ENCODE measurements at places on chromosomes 7 and 10.

DNA sequence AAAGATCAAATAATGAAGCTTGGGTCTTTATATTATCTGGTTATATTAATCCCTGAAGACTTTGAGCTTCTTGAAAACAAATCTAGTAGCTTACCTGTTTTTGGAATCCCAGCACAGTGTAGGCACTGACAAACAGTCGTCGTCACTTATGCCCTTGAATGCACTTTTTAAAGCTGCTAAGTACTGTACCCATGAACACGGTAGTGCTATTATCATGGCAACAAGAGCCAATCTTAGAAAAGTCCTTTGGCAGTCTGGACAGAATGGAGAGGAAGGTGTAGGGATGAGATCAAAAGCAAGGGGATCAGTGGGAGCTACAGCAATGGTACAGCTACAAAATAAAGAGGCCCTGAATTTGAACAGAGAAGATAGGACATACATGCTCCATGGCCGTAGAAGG lies 9.4 kb downstream of the SLC25A13 start:
- no peak for DNase-seq

DNA sequence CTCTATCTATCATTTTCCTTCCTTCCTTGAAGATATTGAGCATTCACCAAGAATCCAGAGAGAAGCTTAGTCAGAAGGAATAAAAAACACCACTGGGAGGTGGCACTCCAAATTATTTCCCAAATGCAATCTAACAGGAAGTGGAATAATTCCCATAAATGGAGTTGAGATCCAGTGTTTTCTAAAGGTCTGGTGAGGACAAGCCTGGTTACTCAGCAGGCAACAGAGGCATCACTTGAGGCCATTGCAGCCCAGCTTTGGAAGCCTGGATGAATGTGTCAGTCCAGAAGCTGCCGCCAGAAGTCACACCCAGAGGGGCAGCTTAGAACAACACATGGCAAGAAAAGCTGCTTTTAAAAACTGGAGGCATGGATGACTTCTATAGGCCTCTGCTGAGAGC lies 288.9 kb upstream of the KLF6 start:
- DNase-seq: no peak

- no peak for DNase-seq
These were observed 22.1 kb upstream of the GLCCI1 start for GRCh38 chr7:7946486-7946885.

DNA sequence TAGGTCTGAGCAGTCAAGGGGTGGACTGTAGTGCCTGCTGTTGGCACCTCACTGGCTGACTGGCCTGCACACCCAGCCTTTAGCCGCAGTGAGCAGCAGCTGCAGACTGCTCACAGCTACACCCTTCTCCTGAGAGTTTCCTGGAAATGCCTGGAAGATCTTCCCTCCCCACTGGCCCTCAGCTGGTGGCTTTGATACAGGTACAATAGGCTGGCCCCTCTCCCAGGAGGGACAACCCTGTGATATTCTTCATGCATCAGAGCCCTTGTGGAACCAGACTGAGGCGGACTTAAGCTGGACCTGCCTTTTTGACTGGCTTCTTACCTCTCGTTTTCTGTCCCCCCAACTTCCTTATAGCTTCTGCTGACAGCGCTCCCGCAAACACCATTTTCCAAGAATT lies 6.4 kb downstream of the GCK start:
- DNase-seq: no peak

DNA sequence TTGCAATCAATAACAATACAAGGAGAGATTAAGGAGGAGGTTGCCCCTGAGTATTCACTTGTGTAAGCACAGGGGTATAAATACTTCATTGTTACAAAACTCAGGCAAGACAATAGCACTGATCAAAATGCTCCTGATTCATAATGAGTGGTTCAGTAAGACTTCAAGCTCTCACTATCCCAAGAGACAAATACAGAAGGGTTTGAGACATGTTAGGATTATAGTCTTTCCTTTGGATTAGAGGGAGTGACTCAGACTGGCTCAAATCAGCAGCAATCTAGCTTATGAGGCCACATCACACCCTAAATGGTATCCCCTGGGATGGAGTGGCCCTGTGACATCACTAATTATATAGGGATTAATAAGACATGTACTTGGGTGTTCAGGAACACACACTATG lies 167.2 kb upstream of the HGF start:
- no peak for DNase-seq

GRCh38 chr10:45447416-45447815 lies 73.4 kb downstream of the ALOX5 start:
- DNase-seq: no peak

- no peak for DNase-seq
These were observed 35.9 kb upstream of the ASAH2 start for GRCh38 chr10:50286996-50287803.

DNA sequence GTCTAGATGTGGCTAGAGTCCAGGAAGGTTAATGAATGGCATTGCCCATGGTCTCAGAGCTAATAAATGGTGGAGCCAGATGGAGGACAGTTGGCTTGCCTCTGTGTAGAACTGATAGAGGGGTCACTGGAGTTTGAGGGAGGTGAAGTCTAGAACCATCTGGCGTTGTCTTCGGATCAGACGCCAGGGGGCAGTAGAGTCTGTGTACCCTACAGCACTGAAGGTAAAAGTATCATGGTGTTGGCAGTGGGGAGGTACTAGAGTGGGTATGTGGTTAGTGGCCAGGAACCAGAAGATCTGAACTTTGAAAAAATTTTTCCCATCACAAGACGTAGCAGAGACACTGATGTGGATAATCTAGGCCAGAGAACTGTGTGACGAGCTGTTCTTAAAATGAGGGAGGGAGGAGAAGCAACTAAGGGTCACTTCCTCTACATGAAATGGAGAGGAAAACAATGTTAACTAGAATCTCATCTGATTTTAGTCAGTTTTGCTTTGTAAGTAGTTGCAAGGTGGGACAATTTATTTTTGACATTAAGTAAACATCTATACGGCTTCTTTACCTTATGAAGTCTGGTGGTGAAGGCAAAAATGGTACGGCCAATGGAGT lies 227.9 kb upstream of the PRSS58 start:
- no peak for DNase-seq

- DNase-seq: no peak
These were observed 273.7 kb upstream of the KLF14 start for GRCh38 chr7:131007439-131008330.

- no peak for DNase-seq
These were observed 107.0 kb downstream of the ELFN1 start for GRCh38 chr7:1777122-1777521.

DNA sequence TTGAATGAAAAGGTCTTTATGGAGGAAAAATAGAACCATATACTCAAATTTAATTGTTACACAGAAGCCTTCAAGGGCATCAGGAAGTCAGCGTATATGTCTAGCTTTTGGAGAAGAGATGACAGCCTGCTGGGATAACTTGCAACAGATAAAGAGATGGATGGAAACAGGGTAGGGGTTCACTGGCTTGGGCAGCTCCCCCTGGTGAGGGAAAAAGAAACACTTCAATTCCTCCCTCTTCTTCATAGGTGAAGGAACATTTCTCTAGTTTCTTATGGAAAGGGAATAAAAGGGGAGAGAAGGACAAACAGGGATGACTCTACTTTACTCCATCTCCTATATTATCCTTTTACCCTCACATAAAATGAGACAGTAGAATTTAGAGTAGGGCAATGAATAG lies 635.7 kb downstream of the PHTF2 start:
- DNase-seq: no peak

DNA sequence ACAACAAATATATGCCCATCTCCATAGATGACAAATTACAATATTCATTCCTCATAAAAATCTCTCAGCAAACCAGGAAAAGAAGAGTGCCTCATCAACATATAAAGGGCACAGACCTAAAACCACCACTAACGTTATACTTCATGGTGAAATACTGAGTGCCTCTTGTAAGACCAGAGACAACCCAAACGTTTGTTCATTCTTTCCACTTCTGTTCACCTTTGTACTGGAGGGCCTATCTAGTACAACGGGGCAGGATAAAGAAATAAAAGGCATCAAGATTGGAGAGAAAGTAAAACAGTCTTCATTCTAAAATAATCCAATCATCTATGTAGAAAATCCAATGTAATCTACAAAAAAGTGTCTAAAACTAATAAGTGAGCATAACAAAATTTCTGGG lies 79.1 kb downstream of the LARP4B start:
- DNase-seq: no peak

GRCh38 chr7:96548664-96549063 lies 161.0 kb downstream of the SEM1 start:
- DNase-seq: peak; percentile 89

DNA sequence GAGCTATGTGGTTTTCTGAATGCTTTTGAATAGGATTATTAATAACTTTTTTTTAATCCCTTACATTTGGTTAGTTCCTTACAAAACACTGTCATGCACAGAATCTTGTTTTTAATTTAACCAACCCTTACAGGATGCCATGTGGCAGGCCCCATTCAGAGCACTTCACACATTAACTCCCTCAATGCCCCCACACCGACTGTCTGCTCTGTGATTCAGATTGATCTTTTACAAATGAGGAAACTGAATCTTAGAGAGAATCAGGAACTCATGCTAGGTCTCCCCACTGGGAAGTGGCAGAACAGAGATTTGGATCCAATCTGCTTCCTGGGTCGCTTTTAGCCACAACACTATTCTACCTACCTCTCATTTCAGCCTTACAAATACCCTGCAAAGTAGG lies 195.8 kb upstream of the NPVF start:
- no peak for DNase-seq

GRCh38 chr7:134405299-134405698 lies 53.6 kb downstream of the AKR1B1 start:
- DNase-seq: no peak

DNA sequence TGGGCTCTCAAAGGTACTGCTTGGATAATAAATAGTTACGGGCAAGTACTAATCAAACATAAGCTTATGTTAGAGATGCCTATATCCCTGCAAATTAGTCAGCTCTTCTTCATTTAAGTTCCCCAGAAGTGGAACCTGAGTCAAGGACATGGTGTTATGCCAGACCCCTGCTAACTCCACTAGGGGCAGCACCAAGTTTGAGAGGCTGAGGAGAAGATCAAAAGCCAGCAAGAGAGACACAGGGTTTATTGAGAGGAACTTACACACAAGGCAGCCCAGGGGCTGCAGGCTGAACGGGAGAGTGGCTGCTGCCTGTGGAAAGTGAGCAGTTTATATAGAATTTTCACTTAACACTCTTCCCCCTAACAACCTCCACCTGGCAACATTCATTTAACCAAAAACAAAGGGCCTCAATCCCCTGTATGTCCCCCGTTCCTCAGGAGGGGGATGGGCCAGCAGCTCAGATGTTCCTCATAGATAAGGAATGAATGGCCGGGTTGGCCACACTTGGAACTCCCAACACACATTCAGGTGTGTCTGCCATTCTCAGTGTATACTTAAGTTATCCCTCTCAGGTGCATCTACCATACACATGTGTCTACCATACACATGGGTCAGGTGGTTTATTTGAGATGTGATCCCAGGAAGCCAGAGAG lies 62.6 kb upstream of the GHITM start:
- no peak for DNase-seq

DNA sequence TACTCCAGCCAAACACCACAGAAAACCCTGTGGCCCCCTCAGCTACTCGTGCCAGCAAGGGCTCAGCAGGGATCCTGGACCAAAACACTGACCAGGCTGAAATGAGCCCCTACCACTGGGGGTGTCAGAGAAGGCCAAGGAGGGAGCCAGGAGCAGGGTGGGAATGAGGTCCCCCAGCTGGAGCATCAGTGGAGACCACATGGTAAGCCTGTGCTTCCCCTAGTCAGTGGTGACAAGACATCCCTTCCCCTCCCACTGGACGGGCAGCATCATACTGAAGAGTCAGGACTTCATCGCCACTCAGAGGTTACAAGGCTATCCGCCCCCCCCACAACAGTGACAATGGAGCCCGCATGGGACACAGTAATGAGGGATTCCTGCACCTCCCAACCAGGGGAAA lies 99.6 kb downstream of the LHPP start:
- no peak for DNase-seq

DNA sequence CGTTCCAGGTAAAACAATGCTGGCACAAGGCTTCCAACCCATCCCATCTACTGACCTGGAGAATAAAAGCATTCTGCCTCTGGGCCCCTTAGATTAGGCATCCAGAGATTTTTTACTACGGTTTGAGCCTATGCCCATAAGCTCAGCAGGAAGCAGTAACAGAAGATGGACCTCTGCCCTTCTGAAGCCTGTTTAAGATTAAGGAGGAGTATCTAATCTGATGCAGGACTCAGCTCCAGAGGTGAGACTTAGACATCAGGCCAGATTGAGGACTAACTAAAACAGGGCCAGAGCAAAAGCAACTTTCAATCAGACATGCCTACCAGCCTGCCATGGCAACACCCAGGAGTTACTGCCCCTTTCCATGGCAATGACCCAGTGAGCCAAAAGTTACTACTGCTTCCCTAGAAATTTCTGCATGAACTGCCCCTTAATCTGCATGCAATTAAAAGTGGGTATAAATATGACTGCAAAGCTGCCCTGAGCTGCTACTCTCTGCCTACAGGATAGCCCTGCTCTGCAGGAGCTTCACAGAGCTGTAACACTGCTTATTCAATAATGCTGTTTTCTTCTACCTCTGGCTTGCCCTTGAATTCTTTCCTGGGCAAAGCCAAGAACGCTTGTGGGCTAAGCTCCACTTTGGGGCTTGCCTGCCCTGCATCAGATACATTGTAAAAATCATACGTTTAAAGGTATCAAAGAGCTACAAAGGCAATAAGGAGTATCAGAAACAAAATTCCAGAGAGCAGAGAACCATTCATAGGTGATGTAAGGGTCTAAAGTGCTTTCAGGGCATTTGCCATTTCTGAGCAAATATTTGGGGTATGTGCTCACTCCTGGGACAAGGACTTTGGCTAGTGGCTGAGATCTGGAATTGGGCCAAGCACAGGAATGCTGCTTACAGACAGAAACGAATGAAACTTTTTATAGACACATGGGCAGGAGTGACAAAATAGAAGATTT lies 25.0 kb upstream of the CNNM1 start:
- DNase-seq: no peak

- no peak for DNase-seq
These were observed 6.9 kb downstream of the CYCS start for GRCh38 chr7:25118048-25118753.
